Cerebellum (tissue), 4 donors: ENCODE measurements at places on chromosomes 12 and 14. TPM values are rescaled to one million over a fixed set of nuclear protein-coding genes. Genes with fewer than 3 reads are reported as not detected.

VDR gene
- total RNA-seq: 0.09 TPM

CYP27B1 gene
- 1.2 TPM for total RNA-seq

RABGGTA gene
- total RNA-seq: 17.2 TPM

- DNase-seq: no peak
Observed at GRCh38 chr12:785706-786105, 33.3 kb downstream of the WNK1 start.

GRCh38 chr12:57268264-57268663, 17.3 kb upstream of the STAC3 start:
- DNase-seq: no peak

DNA sequence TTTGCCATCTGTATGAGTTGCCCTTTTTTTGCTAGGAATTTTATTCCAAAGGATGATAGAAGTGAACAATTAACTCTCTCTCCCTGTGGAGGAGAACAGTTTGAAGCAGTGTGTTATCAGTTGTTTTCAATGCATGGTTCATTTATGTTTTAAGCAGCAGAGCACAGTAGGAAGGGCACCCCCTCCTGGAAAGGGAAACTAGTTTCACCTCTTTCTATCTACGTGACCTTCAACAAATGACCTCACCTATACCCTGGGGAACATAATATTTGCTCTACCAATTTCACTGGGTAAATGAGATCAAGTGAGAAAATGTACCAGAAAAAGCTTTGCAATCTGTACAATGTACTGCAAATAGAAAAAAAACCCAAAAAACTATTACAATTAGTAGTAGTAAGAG, 5.4 kb upstream of the DCP1B start:
- no peak for DNase-seq

DNA sequence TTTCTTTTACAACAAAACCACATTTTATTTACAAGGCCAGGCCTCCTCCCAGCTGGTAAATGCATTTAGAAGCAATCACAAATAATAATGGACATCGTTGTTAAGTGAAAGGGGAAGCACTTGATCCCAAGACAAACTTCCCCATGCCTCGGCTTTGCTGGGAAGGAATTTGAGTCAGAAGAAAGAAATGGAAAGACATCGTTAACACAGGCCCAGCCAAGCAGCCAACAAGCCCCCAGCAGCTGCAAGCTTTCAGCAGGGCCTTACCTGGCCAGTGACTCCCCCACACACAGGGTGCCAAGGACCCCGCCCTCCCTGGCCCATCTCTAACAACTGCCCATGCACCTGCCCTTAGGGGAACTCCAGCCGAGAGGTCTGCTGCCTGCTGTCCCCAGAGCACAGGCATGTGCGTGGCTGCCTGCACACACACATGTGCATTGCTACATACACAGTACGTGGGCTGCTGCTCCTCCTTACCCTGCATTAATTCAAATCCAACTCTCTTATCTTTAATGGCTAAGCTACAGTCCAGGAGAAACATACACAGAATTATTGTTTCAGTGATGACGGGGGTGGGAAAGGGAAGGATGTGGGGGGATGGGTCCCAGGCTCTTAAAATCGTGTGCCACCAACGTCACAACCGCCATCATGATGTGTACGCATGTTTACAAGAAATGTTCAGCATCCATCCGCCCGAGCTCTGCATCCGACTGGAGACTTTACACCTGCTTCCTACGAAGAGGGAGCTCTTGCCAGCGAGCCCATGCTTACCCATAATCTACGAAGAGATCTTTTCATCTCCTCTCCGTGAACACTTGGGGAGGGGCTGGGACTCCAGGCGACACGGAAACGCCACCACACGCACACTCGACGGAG, 9.8 kb downstream of the BCL11B start:
- DNase-seq: no peak

- DNase-seq: no peak
Observed at GRCh38 chr12:12700254-12700653, 4.3 kb upstream of the GPR19 start.

OAS2 gene
- 3.4 TPM for total RNA-seq

DENND5B gene
- 65.3 TPM for total RNA-seq

TGM1 gene
- 1.1 TPM for total RNA-seq

- peak; percentile 62 for DNase-seq
Observed at GRCh38 chr12:80936353-80936641, 1.4 kb downstream of the LIN7A start.

ANG gene
- 1.5 TPM for total RNA-seq

GRCh38 chr12:88733008-88733407, 152.7 kb upstream of the KITLG start:
- DNase-seq: no peak

GRCh38 chr12:21638054-21638891, 19.4 kb downstream of the LDHB start:
- no peak for DNase-seq

TCTN2 gene
- 22.8 TPM for total RNA-seq

BEST3 gene
- total RNA-seq: 0.18 TPM

- DNase-seq: peak; percentile 63
Observed at GRCh38 chr12:79690638-79691510, at the start of gene PAWR. TSS of gene PAWR (minus strand) at chr12:79690964. CDS start at chr12:79690244, 720 bp downstream.

DNA sequence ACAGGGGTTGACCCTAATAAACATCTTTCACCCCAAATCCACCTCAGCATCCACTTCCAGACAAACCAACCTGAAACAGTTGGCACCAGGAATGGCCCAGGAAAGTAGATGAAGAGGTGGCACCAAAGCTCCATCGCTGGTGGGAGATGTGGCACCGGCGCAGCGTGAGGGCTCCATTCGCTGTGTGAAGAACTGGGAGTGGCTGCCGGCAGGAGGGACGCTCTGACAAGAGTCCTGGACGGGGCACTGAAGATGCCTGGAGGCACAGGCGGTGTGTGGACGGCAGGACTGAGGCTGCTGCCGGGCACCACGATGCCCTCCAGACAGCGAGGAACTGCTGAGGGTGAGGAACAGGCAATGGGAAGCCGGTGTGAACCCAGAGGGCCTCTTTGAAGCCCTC, 29.3 kb downstream of the DIO3 start:
- no peak for DNase-seq

DNA sequence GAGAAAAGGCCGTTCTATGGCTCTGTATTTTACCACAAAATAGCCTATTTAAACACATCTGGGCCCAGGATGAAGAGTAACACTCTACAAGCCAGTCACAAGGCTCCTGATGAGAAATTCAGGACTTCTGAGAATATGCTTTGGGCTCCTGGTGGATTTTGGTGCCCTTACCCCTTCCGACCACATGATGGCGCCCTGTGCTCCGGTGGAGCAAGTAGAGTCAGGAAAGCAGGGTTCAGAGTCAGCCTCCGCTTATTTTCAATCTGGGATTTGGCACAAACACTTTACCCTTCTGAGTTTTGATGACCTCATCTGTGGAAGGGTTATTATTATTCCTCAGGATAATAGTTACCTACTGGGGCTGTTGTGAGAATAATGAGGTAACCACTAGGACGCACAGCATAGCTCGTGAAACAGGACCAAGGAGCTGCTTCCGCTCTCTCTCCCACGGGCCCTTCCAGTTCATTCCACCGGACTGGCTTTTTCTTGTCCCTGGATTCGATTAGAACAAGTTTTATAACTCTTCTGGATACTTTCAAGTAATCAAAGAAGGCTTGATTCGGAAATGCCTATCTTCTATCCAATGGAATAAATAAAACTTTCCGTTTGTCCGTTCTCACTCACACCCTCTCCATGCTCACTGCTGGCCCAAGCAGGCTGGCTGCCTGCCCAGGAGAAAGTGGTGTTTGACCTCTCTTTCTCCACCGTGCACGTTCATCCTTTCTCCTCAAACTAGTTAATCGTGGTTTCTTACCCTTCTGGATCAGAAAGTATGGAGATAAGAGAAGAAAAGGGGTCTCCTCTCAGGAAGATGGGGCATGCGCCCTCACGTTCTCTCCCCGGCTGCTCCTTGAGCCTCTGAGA, 104.6 kb downstream of the GALC start:
- no peak for DNase-seq

DCN gene
- 120 TPM for total RNA-seq

DNA sequence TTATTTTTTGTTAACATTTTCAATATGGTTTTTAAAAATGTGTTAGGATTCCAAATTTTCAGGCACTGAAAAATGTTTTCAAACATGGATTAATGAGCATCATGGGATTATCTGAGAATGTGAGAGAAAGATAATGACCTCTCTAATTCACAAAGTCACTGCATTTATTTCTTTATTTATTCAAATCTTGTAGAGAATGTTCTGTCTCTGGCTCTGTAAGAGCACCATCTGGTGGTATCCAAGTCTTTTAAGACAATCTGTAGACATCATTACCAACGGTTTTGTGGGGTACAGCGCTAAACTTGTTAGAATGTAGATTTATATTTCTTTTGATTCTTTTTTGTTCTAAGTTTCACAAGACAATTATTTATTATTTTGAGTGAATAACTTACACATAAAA, 956.0 kb upstream of the NOVA1 start:
- no peak for DNase-seq

DNA sequence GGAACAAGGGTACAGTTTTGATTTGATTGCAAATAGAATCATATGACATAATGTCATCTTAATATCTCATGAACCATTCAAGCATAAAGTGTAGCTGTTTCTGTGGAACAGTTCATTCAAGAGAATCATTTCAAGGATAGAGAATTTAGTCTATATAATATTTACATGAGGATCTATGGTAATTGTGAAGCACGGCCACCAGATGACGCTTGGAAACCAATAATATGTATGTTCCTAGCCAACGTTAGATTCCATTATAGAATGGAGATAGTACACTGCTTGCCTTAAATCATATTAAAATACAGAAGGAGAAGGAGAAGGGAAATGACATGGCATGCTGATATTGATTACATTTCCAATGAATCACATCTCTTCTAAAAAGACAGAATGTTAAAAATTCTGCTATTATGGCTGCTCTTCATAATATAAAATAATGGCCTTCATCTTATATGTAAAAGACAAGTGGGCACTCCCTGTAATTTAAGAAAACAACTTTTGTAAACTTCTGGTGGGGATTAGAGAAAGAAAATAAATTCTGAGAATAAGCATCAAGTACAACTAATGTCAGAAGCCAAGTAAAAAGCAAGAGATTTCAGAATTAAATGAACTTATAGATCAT, 351.0 kb downstream of the NAV3 start:
- no peak for DNase-seq

SYNDIG1L gene
- total RNA-seq: 0.73 TPM

- DNase-seq: no peak
Observed at GRCh38 chr12:50201987-50202521, 34.9 kb upstream of the CERS5 start.

PTGER2 gene
- total RNA-seq: 0.45 TPM

HPD gene
- not detected for total RNA-seq

DNA sequence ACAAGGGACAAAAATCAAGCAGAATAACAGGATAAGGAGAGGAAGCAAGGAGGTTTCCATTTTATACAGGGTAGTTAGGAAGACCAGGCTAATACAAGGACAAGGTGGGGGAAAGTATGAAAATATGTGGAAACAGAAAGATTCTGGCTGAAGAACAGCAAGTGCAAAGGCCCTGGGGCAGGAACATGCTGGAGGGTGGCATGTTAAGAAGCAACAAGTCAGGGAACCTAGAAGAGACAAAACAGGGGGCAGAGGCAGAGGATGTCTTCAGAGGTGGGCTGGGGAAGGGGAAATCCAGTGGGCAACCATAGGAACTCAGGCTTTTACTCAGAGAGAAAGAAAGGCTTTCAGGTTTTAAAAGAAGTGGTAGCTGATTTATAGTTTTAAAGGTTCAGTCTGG, 54.8 kb downstream of the NT5DC3 start:
- no peak for DNase-seq

- DNase-seq: no peak
Observed at GRCh38 chr12:53808023-53808705, 56.4 kb upstream of the CISTR start.

- no peak for DNase-seq
Observed at GRCh38 chr12:123280971-123281370, 9.3 kb upstream of the CDK2AP1 start.

GRCh38 chr14:96762650-96763049, 34.5 kb upstream of the VRK1 start:
- DNase-seq: peak; percentile 55

- DNase-seq: no peak
Observed at GRCh38 chr12:70068743-70069142, 174.5 kb upstream of the CNOT2 start.

DNA sequence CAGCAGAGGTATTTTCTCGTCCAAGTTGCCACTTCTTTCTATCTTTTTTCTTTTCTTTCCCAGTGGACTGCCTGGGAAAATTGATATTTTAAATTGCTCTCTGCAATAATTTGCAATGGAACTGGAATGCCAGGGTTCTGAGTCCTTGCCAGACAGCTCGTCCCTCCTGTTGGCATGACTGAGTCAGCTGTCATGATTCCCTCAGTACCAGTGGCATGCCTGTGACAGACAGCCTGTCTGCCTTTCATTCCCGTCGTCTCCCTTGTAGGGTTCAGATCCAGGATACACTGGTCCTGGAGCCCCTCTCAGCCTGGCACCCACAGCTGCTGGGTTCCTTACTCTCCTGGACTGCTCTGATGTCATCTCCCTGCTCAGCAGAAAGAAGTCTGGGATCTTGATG, 84.8 kb downstream of the PTPN11 start:
- DNase-seq: no peak

DNA sequence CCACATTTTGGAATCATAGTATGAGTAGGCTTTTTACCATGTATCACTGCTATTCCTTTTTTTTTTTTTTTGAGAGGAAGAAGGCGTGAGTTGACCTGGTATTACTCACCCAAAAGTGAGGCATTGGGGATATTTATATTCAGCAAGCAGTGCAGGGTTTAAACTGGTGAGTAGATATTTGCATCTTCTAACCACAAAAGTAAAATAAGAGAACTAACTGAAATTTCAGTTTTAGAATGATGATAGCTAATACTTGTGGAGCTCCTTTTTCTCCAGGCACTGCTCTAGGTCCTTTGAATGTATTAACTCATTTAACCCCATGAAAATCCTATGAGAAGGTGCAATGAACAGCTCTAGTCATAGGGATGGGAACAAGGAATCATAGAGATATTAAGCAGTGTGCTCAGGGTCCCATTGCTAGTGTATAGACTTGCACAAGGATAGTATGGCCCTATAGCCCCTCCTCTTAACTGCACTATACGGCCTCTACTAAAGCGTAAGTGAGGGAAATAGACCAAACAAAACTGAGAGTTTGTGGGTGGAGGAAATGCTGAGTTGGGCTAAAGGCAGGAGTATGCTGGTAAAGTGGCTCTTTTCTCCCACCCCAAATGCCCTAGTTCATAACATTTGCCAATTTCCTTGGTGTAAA, 104.3 kb upstream of the MAX start:
- DNase-seq: no peak

DNA sequence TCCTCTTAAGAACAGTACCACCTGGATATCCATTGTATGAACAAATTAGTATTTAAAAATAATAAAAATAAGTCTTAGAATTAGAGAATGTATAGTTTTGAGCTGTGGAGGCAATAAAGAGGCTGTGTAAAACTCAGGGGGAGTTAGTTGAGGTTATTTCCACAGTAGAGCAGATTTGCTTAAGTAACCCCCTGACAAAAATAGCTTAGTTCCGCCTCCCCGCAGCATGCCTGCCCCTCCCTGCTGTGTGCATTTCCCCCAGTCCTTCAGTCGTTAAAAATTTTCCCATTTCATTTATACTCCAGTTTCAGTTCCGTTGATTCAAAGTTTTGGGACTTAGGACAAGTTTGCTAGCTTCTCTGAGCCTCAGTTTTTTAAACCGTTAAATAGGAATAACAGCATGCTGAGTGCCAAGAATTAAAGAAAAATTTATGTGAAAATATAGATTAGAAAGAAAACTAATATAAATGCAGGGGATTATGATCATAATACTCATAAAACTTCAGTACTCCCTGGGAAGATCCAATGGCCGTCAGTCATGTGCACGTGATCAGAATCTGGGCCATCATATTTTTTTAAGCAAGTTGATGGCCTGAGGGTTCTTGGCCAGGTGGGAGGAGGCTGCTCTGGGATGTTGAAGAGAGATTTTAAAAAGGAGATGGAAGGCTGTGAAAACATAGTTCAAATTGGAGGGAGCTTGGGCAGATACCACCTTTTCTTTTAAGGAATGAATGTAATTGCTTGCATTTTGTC, 14.5 kb upstream of the SLC38A2 start:
- DNase-seq: no peak
